ENCODE measurements at places on chromosomes 13 and 19.

GRCh38 chr19:30649934-30650614, 277.9 kb downstream of the ZNF536 start:
- DNase-seq: no peak

GRCh38 chr13:62087124-62087523, 671.5 kb upstream of the PCDH20 start:
- DNase-seq: no peak

- no peak for DNase-seq
These were observed 1.3 kb downstream of the FOXA3 start for GRCh38 chr19:45865269-45865948.

DNA sequence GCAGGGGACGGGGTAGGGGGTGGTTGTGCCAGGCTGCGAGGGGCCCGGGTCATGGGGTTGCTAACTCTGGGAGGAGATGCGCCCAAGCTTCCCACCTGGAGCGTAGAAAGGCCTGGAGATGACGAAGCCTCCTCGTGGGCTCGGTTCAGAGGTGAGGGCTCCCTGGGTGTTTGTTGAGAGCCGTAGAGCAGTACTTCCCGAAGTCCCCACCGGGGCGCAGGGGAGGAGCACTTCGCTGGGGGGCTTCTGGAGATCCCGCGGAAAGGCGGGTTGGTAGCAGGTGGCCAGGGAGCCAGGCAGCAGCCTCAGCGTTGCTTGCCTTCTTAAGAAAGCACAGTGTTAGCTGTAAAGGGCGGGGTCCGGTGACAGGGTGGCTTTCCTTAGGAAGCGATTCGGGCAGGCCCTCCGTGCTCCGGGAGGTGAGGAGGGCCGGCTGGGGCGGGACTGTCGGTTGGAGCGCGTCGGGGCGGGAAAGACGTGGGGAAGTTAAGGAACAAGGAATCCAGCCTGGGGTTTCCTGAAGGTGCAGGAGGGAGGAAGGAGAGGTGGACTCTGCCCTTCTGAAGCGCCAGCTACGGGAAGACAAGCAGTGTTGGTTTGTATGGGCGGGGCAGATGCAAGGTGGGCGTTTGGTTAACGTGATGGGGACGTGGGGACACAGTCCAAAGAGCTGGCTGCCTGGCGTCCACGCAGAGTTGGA, 3.3 kb downstream of the VSTM2B start:
- no peak for DNase-seq

Measured in left hindlimb (tissue), 1 donor.